ENCODE measurements at places on chromosomes 2 and 18.

- DNase-seq = no peak
Observed at GRCh38 chr2:176826984-176827668, 385.5 kb upstream of the HNRNPA3 start.

DNA sequence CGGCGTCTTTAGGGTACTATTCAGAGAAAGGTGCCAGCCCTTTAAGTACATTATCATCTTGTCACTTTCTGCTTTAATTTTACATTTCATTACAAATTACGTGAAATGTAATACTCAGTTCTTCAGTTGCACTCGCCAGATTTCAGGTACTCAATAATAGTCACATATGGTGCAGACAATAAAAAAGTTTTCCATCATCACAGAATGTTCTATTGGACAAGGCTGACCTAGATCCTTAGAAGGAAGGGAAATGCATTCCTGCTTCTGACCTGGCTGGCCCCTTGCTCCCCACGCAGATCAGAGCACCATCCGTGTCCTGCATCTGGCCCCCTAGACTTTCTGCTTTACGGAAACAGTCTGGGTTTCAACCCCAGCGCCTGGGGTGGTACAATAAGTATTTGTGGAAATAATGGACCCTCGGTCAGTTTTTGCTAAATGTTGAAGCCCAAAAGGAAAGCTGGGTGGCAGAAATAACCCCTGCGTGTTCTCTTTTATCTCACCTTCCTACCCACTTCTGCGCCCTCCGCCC, 681 bp upstream of the C2orf72 start:
- DNase-seq = no peak

GRCh38 chr2:116810645-116811044, 1003.8 kb upstream of the DDX18 start:
- DNase-seq = no peak

DNA sequence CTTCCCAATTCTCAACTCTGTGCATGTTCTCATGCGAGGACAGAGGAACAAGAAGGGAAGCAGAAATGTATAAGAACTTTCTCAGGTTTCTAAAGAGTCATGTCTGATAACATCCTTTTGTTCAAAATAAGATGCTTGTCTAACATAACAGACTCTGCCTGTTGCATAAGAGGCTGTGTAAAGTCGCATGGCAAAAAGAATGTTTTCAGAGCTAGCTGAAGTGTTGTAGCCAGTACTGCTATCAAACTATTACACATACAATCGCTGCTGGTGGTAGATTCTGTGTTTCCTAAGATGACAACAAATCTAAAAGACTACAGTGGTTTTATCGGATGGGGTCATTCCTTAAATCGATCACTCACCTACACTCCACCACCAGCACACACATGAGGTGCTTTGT, 487.5 kb downstream of the IRS1 start:
- no peak for DNase-seq

DNA sequence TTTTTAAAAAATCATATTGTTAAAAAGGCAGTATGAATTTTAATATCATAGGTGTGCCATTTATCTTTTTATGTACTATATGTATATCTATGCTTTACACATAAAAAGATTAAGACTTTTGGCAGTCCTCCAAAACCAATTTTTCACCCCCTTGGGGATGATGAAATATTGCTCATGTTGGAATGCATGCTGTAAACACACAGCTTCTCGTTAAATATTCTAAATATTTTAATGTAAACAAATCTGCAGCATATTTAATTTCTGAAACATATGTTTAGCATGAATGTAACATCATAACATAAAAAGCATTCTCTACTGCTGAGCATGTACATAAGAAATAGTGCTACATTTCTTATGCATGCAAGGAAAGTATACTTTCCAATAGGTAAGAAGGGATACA, 484.3 kb upstream of the LRATD1 start:
- no peak for DNase-seq

GRCh38 chr2:21195326-21195725, 71.6 kb downstream of the TDRD15 start:
- no peak for DNase-seq

- DNase-seq = no peak
Observed at GRCh38 chr2:40405465-40405864, 46.4 kb downstream of the SLC8A1 start.

DNA sequence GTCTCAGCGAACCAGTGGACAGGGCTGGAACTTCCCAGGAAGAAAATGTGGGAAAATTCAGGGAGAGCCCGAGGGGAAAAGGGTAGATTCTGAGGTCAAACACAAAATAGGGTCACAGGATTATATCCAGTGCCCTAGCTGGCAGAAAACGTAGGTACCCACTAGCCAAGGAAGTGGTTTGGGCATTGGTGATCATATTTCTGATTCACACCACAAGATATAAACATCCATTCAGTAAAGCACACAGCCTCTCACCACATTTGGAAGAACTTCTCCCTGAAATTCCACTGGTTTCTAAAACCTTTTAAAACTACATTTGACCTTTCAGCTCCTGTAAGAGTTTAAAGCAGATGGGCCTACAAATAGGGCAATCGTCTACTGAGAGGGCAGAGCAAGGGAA, 186.9 kb downstream of the TTC32 start:
- DNase-seq = no peak

DNA sequence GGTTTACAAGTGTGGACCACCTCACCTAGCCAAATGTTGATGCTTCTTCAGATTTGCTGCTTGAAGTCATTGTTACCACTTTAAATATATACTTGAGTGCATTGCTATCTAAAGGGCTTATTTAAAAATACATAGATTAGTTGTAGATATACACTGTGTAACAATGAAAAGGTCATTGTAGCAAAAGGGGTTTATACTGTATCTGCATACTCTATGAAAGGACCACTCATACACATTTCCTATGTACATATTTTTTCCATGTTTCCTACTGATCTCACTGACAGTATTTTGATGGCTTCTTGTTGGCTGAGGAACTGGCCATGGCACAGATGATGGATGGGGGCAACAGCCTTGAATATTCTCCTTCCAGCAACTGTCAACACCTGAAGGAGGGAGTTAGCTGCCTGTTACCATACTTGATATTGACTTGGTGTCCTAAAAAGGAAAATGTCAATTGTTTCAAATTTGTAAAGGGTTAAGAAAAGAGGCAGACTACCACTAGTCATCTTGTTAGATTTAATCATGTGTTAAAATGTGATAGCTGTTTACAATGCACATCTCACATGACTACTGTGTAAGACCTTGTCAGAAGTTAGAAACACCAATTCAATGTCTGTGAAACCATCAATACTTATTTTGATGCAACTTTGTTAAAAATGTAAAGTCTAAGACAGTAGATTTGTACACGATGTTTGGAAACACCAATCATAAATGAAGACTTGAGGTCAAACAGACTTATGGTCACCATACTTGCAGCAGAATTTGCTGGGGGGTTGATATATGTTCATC, 33.5 kb downstream of the RAB10 start:
- no peak for DNase-seq

- no peak for DNase-seq
Observed at GRCh38 chr2:209472871-209473270, 49.0 kb downstream of the MAP2 start.

DNA sequence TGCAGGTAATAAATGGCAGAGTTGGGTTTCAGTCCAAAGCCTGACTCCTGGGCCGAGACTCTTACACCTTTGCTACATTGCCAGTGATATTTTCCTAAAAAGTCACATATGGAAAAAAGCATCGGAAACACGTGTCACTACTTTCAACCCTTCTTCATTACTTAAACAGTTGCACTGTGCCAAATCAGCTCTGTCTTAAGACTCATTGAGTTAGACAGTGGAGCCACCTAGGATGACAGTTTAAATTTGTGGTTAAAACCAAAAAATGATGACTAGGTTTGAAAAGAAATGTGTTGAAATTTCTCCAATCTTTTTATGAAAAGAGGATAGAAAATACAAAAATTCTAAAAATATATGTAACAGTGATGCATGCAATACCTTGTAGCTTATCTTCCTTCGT, 97.5 kb downstream of the TMEM247 start:
- DNase-seq = no peak

- no peak for DNase-seq
Observed at GRCh38 chr2:191250400-191250799, 5.2 kb downstream of the MYO1B start.

- DNase-seq = no peak
Observed at GRCh38 chr2:15119722-15120175, 441.4 kb downstream of the NBAS start.

- no peak for DNase-seq
Observed at GRCh38 chr2:224723586-224724217, 7.5 kb upstream of the CCDC195 start.

GRCh38 chr2:99735753-99736152, 245.9 kb upstream of the REV1 start:
- no peak for DNase-seq

DNA sequence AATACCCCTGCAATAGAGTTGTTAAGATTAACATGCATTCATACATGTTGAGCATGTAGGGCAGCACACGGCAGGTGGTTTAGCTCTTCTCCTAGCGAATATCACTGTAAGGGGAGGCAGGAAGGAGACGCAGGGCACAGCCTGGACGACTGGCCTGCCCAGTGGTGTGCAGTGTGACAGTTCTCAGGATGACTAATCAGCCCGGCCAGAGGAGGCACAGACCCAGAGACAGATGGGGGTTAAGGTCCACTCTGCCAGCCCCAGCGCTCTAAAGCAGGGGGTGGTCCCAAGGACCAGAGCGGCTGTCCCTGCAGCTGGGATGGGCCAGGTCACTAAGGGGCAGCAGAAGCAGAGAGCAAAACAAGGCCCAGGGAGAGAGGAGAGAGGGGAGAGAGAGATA, 63.7 kb downstream of the RNF152 start:
- DNase-seq = no peak

DNA sequence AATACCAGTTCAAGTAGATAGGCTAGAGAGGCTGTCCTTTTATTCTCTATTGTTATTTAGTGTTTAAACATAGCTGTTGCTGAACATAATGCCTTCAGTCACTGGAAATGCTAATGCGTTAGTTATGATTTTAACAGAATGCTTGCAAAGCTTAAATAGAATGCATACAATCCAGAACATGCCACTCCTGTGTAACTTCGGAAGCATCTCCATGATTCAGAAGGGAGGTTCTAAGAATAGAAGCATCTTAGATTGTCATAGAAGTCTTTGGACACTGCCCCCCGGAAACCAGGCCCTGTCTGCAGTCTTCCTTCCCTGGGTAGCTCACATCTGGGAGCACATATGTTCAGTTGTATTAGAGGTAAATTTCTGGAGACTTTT, 73.2 kb downstream of the ZNF532 start:
- DNase-seq = no peak

DNA sequence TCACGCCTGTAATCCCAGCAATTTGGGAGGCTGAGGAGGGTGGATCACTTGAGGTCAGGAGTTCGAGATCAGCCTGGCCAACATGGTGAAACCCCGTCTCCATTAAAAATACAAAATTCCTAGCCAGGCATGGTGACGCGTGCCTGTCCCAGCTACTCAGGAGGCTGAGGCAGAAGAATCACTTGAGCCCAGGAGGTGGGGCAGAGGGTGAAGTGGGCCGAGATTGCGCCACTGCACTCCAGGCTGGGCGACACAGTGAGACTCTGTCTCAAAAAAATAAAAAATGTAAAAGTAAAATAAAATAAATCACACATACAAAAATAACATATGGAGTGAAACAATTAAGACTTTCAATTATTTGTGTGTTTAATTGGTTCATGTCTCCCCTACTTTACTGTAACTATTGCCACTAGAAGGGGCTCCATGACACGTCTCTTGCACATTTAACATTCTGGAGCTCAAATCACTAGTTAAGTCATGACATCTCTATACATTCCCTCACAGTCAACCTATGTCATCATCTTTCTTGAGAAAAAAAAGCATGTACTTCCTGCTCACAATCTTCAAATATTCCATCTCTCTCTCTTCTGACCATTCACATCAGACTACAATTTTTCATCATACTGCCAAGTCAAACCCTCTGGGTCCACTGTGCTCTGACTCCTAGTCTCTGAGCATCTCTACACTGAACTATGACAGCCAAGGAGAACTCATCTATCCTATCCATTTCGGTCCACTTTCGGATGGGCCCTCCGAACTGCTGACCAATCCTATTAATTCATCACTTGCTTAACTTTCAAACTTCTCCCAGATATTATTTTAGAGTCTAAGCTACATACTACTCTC, 6.7 kb downstream of the GFPT1 start:
- no peak for DNase-seq

- no peak for DNase-seq
Observed at GRCh38 chr18:52339891-52340371, at the start of gene DCC. Gene DCC (plus strand): TSS chr18:52340197. CDS start chr18:52340788, 591 bp downstream.

GRCh38 chr2:202114291-202114690, 41.2 kb downstream of the KIAA2012 start:
- DNase-seq = no peak

GRCh38 chr2:112669667-112670066, 23.9 kb downstream of the SLC20A1 start:
- no peak for DNase-seq

- no peak for DNase-seq
Observed at GRCh38 chr2:221602938-221603337, 30.8 kb upstream of the EPHA4 start.

- no peak for DNase-seq
Observed at GRCh38 chr2:151280271-151280670, 9.2 kb downstream of the NMI start.

DNA sequence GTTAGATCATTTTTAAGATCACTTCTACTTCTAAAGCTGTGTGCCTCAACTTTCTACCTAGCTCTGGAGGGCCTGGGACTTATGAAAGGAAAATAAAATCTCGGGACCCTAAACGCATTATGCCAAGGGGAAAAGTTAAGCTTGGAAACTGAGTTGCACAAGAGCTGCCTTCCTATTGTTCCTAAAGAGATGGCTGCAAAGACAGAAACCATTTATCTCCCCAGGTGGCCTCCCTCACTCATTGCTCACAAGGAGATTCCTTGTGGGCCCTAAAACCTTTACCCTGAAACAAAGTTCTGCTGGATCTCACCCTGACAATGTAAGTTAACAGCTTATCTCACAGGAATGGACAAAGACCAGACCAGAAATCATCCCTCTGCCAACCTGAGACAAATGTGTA, 26.8 kb downstream of the TUBB6 start:
- DNase-seq = no peak

Measured in CD4-positive, alpha-beta T cell treated with Interleukin-17A for 4 hours (primary cell).